ENCODE measurements at places on chromosomes 1 and 21.

DNA sequence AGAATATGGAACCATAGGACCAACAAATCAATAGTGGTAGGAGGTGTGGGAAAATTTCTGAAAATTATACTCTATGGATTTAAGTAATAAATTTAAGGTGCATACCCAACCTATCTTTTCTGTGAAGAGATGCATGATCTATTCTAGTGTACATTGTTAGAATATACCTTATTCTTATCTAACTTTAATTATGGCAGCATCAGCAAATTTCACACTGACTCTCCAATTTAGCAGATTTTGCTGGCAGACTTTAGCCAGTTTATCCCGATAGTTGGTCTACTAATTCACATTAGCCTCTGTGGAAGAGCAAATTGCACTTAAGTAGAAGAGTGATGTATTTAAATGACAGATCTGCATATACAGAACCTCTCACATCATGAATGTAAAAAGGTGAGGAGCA, 400.0 kb downstream of the PLA2G4A start:
- DNase-seq: no peak

- DNase-seq: peak; percentile 73
These were observed at the start of gene PRDM2 for GRCh38 chr1:13699936-13700520. PRDM2 (plus strand) TSS chr1:13700188; CDS start chr1:13715606, 15,418 bp downstream.

DNA sequence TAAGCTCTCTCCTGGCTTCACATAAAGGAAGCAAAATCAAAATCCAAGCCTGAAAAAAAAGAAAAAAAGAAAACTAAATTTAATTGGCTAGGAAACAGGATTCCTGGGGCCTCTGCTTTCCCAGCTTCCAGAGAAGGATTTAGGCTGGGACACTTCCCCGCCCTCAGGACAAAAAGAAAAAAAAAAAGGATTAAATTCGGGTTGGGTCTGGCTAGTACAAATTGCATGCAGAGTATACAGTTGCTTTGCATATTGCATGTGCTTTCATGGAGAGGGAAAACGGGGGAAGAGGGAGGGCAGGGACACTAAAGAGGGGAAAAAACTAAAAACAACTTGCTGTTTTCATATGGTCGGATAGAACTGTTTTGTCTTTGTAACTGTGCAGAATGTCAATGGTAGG, 42.7 kb downstream of the OLIG1 start:
- DNase-seq: no peak

GRCh38 chr1:9593492-9594465, 5.1 kb downstream of the TMEM201 start:
- peak; percentile 94 for DNase-seq

GRCh38 chr1:63807046-63807445, 33.2 kb downstream of the ROR1 start:
- no peak for DNase-seq

DNA sequence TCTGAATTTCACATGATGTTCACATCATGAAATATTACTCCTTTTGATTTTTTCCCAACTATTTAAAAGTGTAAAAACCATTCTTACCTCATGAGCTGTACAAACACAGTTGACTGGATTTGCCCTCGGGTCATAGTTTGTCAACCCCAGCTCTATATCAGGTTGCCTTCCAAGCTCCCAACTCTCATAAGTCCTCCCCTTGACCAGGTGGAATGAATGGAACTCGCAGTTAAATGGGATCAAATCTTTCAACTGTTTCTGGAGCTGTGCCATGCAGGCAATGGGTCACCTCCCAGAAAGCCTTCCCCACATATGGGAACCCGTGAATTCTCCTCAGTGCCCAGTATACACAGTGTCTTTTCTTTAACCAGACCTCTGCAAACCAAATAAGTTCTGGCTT, 169.8 kb upstream of the FOXD3 start:
- DNase-seq: no peak

DNA sequence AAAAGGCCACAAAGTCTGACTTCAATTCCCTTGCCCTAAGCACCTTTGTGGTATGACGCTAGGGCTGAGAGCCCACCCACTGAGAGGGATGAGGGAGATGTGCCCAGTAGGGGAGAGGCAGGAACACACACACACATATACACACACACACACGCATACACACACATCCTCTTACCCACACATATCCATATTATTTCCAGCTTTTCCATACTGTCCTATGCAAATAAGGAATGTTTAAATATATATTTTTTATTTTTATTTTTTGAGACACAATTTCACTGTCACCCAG, 3.0 kb downstream of the RAB25 start:
- peak; percentile 77 for DNase-seq

DNA sequence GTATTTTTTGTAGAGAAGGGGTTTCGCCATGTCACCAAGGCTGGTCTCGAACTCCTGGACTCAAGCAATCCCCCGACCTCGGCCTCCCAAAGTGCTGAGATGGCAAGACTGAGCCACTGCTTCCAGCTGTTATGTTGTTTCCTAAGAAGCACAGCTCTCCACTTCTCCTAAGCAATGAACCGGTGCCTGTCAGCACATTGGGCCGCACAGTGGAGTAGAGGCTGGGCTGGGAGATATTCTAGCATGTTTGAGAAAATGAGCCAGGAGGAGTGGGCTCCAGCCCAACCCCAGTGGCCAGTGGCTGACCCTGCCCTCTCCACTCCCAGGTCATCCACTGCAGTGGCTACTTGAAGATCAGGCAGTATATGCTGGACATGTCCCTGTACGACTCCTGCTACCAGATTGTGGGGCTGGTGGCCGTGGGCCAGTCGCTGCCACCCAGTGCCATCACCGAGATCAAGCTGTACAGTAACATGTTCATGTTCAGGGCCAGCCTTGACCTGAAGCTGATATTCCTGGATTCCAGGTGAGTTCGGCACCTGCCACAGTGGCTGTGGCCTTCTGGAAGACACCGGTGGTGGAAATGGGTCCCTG, 27.0 kb downstream of the SIM2 start:
- peak; percentile 31 for DNase-seq

DNA sequence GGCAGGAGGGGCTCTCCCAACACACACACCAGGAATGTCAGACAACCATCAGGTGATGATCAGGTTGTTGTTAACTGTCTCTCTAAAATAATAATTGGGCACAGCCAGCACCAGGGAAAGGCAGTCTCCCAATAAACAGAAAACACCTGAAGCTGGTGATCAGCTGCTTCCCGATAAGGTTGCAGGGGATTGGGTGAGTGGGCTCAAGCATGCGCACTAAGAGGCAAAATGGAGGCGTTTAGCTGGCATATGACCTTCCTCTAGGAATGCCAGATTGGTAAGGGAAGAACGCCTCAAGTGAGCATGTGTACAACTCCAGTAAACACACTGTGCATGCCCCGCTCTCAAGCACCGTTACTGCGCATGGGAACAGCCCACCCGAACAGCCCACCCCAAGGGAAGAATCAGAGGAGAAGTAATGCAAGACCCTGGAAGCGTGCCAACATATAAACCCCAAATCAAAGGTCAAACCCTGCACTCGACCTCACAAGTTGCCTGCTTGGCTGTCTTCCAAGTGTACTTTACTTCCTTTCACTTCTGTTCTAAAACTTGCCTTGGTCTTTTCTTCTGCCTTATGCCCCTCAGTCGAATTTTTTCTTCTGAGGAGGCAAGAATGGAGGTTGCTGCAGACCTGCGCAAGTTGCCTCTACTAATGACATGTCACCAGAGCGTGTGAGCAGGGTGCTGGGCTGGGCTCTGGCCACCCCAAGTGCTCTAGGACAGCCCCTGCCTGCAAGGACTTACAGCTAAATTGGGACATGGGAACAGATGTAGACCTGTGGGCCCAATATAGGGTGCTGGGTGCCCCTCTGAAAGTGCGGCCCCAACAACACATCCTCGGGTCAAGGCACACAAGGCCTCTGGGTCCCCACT, 200.8 kb downstream of the RHOU start:
- DNase-seq: no peak

DNA sequence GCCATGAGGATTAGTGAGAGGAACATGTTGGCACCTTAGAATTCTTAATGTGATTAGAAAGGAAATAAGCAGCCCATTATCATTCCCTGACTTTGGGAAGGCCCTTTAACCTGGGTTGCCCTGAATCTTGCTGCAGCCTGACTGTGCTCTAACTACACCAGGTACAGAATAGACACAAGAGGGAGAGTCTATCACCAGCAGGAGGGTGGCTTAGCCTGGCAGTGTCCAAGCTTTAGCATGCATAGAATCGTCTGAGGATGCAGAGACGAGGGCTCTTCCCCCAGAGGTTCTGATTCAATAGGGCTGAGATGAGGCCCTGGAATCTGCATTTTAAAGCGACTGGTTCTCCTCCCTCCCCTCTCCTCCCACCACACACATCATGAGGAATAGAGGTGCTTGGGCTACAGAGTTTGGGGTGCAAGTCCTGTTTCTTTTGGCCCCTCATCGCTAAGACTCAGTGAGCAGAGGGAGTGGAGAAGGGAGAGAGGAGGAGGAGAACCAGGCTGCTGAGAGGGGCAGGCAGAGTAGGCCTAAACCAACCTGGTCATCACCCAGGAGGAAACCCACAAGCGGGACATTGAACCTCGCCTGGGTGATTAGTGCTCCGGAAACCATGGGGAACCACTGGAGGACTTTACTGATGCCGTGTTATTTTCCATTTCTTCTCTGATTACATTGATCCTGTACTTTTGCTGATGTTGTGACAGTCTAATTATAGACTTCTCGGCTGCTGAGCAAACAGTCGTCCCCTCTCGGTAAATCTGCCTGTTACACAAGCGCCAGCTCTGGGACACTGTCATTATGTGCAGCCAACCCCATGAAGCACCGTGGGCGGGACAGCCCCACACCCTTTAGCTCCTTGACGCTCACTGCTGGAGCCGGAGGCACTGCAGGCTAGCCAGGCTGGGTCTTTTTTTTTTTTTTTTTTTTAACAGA, 6.3 kb upstream of the TENT5C start:
- no peak for DNase-seq

- peak; percentile 94 for DNase-seq
These were observed 104.4 kb downstream of the PTPN14 start for GRCh38 chr1:214446772-214447556.

GRCh38 chr1:202791077-202791747, 17.0 kb downstream of the KDM5B start:
- no peak for DNase-seq

- DNase-seq: no peak
These were observed 300.0 kb downstream of the HHIPL2 start for GRCh38 chr1:222247811-222248310.

GRCh38 chr21:32392299-32392879, 423 bp downstream of the URB1 start:
- DNase-seq: no peak

DNA sequence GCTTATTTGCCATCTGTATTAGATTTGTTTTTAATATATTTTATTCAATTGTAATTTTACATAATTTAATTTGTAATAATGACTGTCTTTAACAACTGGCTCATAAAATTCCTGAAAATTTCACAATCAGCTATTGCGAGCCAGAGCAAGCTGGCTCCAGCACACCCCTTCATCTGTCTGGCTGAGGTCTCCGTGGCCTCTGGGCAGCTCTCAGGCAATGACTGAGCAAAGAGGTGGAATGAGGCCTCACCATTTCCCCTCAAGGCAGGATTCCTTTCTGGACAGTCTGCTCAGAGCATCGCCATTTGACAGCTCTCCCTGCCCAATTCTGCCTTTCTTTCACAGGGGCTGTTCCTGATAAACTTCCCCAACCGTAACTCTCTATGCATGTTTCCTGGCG, 5.8 kb upstream of the KANK4 start:
- DNase-seq: no peak

DNA sequence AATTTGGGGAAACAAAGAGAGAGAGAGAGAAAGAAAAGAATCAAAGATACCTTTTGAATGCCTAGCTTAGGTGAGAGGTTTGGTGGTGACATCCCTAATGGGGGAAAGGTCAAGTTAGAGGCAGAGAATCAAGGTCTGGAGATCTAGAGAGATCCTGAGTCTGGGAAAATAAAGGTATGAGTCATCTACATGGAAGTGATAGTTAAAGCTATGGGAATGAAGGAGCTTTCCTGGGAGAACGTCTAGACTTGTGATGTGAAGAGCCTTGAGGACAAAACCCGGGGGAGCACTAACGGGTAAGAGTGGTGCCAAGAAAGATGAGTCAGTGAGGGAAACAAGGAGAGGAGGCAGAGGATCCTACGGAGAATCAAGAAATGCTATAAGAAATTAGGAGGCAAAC, 110.8 kb upstream of the RUNX1 start:
- DNase-seq: no peak

DNA sequence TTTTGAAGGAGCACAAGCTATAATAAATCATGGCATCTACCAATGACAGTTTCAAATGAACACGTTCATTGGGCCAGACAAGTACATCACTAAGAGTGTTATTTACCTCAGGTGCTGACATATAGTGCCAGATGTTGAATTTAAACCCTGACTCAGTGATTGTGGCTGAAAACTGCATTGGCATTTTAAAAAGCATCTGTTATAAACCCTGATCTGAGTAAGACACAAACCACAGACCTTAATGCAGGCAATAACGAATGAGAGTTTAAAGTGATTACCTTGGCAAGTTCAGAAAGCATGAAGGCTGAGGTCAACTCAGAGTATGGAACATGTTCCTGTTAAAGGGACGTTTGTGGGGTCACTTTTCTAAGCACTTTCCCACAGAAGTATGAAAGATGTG, 865.1 kb upstream of the TMPRSS15 start:
- no peak for DNase-seq

DNA sequence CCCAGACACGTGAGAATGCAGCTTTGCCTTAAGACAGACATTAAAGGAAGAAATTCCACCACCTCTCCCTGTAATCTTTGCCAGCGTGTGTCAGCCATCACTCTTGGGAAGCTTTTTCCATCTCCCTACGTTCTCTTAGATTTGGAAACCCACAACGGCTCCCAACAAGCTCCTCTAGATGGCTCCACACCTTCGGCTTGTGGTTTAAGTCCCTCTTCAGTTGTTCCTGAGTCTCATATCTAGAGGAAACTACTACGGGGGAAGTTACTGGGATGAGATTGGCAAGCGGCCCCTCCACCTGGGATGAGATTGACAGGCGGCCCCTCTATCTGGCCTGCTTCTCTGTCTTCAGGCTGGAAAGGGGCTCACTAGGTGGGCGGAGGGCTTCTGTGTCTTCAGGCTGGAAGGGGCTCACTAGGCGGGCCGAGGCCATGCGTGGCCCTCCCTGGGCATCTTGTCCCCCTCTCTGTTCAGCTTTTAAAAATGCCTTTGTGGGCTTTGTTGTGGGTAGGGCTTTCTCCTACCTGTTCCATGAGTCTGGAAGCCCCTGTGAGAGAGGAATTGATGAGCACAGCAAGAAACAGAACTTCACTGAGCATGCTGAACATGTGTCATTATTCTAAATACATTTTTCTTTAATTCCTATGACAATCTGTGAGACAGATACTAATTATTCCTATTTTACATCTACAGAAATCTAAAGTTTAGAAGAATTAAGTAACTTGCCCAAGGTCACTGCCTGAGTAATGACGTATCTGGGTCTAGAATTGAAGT, 670.5 kb downstream of the KIF26B start:
- peak; percentile 60 for DNase-seq

DNA sequence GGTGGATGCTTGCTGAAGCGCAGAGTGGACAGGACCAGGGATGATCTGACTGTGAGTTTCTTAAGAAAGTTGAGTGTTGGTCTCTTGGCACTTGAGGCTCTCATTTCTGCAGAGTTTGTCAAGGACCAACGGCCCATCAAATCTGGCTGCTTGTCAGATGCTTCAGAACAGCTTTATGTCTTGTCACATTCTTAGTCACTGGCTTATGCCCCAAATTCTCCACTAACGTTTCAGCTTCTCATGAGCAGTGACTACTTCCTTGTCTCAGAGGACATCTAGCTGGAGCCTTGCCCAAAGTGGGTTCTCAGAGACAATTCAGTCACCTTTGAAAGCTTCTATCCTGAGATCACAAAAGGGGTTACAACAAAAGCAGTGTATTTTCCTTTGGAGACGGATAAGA, 92.3 kb downstream of the ST6GALNAC5 start:
- no peak for DNase-seq
